ENCODE measurements at places on chromosomes 16 and 17. TPM values are rescaled to one million over a fixed set of nuclear protein-coding genes. Genes with fewer than 3 reads are reported as not detected.

Gene TBC1D3G
- 0.18 TPM for polyA plus RNA-seq

Gene CAPNS2
- polyA plus RNA-seq = not detected

Gene RSAD1
- polyA plus RNA-seq = 12.8 TPM

Gene SMIM36
- not detected for polyA plus RNA-seq

Gene GPT2
- polyA plus RNA-seq = 14.0 TPM

Gene KRT28
- not detected for polyA plus RNA-seq

Gene CES4A
- polyA plus RNA-seq = 6.0 TPM

Gene MT1F
- polyA plus RNA-seq = 4.8 TPM

Gene CD300H
- polyA plus RNA-seq = not detected

Gene MT3
- polyA plus RNA-seq = 352 TPM

Gene PRAC2
- not detected for polyA plus RNA-seq

Gene ENPP7
- not detected for polyA plus RNA-seq

Gene UNKL
- polyA plus RNA-seq = 3.6 TPM

Gene CMTM2
- polyA plus RNA-seq = not detected

Gene MAF
- 3.4 TPM for polyA plus RNA-seq

Gene PRRT2
- 7.5 TPM for polyA plus RNA-seq

Gene RPRML
- 0.60 TPM for polyA plus RNA-seq

Gene SOX15
- 5.0 TPM for polyA plus RNA-seq

Gene KRT20
- polyA plus RNA-seq = not detected

Gene CA10
- polyA plus RNA-seq = 21.7 TPM

Gene ETV4
- 0.77 TPM for polyA plus RNA-seq

Gene MT4
- not detected for polyA plus RNA-seq

Gene CLEC18A
- not detected for polyA plus RNA-seq

Gene KRTAP4-4
- not detected for polyA plus RNA-seq

Gene RNF222
- not detected for polyA plus RNA-seq
